Mesothelial cell of epicardium (in vitro differentiated cells): ENCODE measurements at places on chromosomes 12 and 14.

DNA sequence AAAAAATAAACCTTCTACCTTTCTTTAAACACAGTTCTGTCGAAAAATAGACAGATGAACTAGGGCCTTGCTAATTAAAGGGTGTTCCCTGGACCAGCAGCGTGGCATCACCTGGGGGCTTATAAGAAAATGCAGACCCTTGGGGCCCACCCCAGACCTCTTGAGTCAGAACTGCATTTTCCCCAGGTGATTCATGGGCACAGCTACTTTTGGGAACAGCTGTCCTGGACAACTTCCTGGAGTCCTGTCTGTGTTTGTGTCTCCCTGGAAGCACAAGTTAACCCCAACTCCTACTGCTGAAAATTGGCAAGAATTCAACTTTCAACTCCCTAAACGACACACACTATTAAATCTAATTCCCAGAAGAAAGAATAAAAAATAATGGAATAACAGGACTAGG, 17.8 kb downstream of the FBLN5 start:
- DNase-seq: no peak

DNA sequence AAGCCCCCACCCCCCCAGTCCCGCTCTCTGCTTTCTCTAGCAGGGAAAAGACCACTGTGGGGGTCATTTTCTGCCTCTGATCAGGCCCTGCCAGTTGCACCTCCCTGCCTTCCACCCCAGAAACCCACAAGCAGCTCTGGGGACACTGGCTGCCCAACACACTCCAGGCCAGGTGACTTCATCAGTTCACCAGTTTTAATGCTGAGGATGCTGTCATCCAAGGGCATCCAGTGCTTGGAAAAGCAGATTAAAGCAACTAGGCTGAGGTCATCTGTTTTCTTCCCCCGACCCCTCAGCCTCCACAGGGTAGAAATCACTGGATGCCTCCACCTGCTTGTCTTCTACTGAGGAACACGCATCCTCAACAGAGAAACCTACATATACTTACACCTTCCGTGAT, 282.4 kb downstream of the DPF3 start:
- no peak for DNase-seq

GRCh38 chr12:111598637-111599452, at the start of gene ATXN2:
Gene ATXN2 (minus strand): TSS chr12:111599315. CDS start chr12:111599034, 281 bp downstream.
- peak; percentile 76 for DNase-seq

DNA sequence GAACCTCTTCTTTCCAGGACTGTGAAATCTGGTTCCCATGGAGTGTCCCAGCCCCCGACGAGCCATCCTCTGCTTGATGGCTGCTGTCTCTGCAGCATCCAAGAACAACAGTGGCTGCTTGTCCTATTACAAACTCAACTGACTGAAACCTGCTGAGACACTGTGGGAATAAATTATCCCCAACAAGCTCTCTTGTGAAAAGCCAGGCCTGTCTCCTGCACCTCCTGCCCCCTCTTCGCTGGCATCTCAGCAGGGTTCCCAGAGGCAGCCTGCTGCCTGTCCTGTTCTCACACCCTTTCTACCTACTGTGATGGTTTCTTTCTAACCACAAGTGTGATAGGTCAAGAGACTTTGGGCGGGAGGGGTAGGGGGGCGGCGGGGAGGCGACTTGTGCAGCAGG, 180.2 kb downstream of the TSPAN9 start:
- no peak for DNase-seq

GRCh38 chr12:79451978-79452377, 238.8 kb downstream of the PAWR start:
- no peak for DNase-seq

DNA sequence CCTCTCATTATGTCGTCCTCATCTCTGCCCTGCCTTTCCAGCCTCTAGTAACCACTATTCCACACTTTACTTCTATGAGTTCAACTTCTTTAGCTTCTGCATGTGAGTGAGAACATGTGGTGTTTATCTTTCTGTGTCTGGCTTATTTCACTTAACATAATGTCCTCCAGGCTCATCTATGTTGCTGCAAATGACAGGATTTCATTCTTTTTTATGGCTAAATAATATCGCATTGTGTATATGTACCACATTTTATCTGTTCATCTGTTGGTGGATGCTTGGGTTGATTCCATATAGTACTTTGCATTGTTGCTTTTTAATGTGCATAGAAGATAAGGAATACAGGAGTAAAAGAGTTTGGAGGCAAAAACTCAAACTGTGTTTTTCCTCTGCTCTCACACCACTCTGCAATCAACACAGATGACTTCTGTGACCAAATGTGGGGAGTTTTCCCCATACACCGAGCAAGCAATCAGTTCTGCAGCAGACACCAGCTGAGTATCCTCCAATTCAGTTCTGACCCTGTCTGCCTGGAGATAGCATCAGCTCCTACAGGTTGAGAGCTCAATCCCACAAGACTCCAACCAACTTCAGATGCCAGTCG, 24.6 kb upstream of the FLVCR2 start:
- no peak for DNase-seq

DNA sequence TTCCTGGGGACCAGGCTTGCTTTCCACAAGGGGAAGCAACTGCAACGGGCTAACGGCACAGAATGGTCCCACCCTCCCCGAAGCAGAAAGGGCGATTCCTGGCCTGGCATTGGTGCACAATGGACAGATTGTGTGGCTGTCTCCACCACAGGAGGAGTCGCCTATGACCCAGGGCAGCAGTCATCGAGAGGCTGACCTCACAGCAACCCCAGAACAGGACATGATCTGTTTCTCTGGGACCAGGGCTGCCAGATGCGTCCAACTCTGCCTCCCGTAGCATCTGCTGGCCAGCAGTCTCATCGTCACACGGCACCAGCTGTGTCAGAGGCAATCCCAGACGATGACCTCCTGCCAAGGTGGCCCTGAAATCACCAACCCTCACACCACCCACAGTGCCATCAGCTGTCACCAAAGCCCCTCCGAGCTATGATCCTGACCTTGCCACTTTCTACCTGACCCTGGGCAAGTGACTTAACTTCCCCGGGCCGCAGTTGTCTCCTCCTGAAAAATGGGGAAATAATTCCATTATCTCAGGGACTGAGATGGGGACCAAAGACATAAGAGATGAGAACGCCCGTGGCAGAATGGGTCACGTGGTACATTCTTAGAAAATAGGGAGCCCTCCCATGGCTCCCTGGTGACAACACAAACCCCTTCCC, 86.7 kb downstream of the CHGA start:
- no peak for DNase-seq

- peak; percentile 79 for DNase-seq
These were observed 1.5 kb downstream of the KRT8 start for GRCh38 chr12:52903285-52903854.

DNA sequence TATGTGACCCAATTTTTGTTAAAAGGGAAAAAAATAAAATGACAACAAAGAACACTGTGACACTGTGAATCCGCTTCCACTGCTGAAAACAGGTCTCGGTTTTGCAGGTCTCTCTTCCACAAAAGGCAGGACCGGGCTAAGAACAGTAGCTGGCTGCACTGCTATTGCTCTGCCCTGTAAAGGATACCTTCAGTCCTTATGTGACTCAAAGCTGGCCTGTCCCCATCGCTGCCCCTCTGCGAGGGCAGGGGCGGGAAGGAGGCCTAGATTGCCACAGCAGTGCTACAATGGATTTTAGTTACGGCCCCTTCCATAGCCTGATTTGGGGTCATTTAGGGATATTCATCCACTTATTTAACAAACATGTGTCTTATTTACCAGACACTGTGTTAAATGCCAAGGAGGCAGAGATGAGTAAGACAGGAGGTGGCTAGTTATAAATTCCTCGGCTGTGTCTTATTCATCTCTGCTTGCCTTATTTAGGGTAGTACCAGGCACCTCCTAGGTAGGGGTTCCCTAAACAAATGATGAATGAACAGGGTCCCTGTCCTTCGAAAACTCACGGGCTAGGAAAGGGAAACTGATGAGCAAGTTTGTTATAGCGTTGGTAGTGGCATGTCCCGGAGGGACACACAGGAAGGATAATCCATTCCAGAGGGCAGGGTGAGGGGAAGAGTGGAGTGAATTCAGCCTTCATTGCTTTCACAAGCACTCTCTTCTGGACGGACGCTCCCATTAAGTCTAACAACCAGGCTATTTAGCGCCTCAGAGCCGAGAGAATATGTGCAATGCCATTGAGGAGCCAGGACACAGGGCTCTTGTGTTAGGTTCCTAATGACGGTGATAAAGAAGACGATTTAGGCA, 73.3 kb downstream of the EID3 start:
- DNase-seq: no peak

GRCh38 chr12:3704512-3705353, 48.2 kb downstream of the CRACR2A start:
- DNase-seq: no peak

- DNase-seq: no peak
These were observed 251.0 kb upstream of the FOXG1 start for GRCh38 chr14:28515571-28515970.

- no peak for DNase-seq
These were observed 38.0 kb downstream of the NFKBIA start for GRCh38 chr14:35366521-35366976.

- DNase-seq: no peak
These were observed 121.2 kb downstream of the RAD51B start for GRCh38 chr14:67940486-67941455.

- DNase-seq: peak; percentile 81
These were observed 6.3 kb upstream of the ITGB7 start for GRCh38 chr12:53213348-53213747.

DNA sequence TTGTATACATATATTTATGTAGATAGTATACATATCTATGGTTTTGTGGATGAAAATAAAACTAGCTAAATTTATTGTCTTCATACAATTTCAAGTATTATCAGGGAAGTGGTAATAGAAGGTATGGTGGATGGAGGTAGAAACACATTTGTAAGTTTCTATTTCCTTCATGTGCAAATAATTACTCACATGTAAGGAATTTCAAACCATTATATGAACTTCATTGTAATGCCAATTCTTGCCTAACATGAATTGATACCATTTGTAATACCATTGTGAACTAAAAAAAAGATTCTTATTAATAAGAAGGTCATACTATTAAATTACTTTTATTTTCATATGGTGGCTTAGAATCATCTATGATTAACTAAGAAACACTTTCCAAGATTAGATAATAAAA, 20.1 kb upstream of the PPFIA2 start:
- no peak for DNase-seq

GRCh38 chr12:122961531-122962329, 4.5 kb downstream of the ABCB9 start:
- no peak for DNase-seq

- no peak for DNase-seq
These were observed 175.0 kb downstream of the NEDD1 start for GRCh38 chr12:97082029-97082428.

DNA sequence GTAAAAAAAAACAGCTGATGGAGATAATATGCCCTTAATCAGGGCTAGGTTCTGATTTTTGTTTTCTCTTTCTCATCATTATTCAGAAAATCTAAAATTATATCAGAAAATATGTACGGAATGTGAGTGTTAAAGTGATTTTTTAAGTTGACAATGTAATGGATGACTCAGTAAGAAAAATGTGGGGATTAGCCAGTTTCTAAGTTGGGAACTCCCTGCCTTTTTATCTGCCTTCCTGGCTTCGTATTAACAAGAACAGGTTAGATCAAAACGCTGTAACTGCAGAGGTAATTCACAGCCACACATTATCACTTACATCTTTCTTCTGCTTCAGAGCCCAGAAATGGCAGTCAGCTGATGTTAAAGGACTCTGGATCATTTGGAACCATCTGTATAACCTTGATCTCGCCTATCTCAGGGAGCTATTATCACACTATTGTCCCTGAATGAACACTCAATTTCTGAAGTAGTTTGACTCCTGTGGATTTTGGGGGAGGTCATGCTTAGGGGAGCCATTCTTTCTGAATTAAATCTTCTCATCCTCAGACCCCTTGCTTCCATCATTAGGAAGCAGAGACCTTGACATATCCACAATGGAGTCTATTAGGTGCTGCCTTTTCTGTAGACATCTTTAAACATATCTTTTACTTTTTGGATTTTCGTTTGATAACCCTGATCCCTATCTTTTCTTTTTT, 135.7 kb upstream of the SLC16A7 start:
- DNase-seq: no peak

DNA sequence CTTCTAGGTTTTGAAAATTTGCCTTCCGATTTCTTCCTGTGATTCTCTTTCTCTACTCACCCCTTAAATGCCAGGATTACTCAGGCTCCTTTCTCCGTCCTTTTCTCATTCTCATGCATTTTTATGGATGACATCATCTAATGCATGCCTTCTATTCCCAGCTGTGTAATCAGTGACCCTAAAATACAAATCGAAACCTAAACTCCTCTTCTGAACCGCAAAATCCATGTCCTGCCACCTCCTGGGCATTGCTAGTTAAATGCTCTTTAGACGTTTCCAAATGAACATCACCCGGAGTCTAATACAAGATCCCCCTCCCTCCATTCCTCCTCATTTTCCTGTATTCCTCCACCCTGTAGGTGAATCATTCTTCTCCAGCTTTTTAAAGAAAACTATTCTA, 1703.1 kb upstream of the FLRT2 start:
- no peak for DNase-seq

DNA sequence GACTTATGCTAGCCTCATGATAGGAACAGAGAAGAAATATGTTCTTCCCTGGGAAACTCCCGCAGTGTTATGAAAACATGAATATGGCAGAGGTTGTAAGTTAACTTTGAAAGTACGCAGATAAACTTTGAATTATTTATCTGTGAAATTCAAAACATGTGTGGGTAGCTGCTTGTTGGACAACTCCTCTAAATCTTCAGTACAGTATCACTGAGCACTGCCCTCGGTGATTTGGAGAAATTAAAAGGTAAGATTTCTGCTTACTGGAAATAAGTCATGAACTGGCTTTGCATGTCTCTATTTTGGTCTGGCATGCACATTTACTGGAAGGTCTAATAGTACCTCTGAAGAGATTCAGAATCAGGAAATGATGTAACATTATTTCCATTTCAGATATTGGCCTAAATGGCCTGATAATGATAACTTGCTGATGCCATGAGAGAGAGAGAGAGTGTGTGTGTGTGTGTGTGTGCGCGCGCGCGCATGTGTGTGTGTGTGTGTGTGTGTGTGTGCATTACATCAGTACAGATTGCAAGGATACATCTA, 1441.9 kb upstream of the FLRT2 start:
- DNase-seq: no peak

DNA sequence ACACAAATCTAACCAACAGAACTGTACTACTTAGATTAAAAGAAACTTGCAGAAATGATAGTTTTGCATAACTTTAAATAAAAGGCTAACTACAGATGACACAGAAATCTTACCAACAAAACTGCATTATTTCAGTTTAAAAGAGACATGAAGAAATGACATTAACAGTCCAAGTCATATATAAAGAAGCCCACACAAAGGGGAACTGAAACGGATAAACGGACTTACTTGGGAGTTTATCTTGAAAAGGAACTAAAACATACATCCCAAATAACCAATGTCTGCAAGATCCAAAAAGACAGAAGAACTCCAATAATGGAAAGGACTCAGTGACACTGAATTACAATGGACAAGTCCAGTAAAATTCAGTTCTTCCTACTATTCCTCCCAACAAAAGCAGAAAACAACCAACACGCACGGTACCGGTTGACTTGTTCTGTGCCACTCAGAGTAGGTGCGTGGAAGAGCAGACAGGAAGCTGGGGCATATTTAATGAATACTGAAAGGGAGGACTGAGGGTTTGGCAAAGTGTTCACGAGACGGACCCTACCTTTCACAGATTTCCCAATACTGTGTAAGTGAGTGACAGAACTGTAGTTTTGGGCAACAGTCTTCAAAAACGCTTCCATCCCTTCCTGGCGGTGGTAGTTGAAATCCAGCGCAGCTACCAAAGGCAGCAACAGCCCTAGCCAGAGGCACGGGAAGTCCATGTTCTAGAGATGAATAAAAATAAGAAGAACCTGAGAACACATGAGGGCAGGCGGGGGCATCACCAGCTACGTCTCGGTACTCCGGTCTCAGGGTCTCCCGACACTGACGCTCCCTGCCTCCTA, 627 bp downstream of the CPM start:
- no peak for DNase-seq
